ENCODE measurements at places on chromosomes 4 and X.

GRCh38 chrX:331825-332495 lies 13.4 kb upstream of the GTPBP6 start:
- no peak for DNase-seq

- DNase-seq = no peak
These were observed 39.5 kb downstream of the ENOPH1 start for GRCh38 chr4:82469791-82470345.

DNA sequence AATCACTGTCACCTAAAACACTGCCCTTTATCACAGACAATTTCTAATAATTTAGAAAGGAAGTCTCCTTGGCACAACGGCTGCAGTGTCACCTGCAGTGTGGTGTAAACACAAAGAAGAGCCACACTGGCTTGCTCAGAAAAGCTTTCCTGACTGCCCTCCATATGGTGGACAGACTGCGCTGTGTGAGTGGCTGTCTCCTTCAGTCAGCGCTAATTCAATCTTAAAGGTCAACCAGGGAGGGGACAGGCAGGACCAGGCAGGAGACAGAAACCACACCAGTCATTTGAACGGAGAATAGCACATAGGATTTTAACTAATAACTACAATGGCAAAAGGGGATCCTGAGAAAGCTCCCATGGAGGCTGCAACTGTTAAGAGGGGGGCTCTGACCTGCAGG lies 132.1 kb downstream of the NSUN7 start:
- DNase-seq = no peak

DNA sequence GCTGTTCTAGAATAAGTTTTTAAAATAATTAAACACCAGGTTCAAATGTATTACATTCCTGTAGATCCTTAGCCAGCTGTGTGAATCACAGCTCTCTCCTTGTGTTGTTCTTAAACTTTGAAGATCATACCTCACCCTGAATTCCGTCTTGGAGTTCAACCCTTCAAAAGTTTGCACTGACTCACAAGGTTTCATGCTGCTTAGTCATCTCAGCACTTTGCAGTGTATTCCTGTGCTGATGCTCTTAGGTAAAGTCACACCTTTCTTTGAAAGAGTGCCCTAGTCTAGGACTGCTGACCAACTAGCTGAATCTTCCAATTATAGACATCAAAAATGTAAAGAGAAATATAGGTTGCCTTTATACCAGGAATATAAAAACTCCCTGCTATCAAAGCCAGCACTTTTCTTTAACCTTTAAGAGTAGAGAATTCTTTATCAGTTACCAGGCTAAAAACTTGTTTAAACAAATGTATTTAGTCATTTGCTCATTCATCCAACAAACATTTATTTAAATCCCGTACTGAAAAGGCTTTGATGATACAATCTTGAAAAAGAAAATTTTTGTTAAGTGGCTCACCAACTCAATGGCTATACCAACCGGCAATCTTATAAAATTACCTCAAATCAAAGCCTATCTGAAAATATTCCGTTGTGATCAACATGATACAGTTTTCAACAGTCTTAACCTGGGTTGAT lies 169.7 kb downstream of the RAP1GDS1 start:
- no peak for DNase-seq

DNA sequence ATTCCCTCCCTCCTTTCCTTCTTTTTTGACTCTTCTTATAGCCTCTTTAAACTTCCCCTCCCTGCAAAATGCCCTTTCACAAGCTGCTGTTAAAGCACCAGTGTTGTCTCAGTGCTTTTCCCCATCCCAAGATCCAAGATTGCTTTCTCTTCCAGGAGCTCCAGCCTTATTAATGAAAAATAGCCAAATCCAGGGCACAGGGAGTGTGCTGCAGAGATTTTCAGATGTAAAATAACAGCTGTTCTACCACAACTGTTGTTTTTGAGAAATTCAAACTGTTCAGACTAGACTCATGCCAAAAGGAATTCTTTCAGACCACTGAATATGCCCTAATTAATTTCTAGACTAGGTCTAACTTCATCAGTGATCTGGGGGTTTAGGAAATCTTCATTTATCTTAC lies 47.0 kb upstream of the GPC3 start:
- no peak for DNase-seq

DNA sequence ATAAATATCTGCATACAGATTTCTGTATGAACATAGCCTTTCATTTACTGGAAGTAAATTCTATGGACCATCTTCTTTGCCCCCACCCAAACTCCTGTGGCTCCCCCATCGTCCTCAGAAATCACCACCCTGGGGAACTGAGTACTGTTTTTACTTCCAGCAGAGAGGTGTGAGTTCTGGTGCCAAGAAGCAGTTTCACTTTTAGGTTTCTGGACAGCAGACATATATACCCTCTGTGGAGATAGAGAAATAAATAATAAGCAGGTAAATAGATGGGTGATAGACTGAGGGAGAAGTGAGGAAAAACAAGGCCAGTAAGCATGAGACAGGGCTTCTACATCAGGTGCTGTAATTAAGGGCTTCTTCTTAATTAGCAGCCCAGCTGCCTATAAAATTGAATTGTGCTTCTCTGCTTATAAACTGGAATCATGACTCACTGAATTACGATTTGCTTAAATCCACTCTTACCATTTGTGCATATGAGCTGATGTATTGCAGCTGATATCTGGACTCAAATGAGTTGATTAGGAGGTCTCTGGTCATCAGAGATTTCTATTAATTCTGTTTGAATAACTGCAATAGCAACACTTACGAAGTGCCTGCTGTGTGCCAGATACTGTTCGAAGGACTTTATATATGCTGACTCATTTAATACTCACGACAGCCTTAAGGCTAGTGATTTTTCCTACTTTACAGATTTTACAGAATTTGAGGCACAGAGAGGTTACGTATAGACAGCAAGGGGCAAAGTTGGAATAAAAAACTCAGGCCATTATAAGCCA lies 60.8 kb upstream of the DHX15 start:
- DNase-seq = no peak

DNA sequence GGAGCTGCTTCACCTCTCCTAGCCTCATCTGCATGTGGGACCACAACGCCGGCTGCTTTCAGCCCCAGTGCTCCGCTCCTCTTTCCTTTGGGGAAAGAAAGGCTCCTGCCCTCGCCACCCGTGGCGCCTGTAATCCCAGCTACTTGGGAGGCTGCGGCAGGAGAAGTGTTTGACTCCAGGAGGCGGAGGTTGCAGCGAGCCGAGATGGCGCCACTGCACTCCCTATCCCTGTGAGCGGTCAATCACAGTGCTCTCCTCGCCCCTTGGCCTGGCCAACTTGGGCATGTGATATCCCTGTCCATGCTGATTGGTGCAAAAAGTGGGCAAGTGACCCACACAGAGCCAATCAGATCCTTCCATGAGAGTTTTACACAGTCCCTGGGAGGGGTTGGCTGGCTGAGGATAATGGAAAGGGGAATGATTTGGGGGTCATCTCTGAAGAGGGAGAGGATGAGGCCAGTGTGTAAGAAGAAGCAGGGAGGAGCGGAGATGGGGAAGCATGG lies 56.2 kb downstream of the WFS1 start:
- DNase-seq = no peak

GRCh38 chrX:134572816-134573682 lies 85.2 kb downstream of the PLAC1 start:
- no peak for DNase-seq

DNA sequence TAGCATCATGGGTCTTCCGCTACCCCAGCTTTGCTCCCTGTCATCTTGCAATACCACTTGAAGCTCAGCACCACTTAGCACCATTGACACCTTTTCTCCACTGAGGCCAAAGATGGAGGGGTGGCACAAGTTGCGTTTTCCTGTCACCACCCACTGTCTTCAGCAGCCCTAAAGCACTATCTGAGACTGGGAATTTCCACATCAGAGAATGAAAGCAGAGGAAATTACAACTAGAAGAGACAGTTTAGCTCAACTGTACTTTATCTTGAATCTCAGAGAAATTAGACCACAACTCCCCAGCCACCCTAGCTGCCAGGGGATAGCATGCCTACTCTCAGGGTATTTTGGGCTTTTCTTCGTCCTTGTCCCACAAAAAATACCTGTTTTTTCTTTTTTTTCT lies 111.0 kb downstream of the DDIT4L start:
- DNase-seq = no peak

- no peak for DNase-seq
These were observed 306.4 kb downstream of the PTTG2 start for GRCh38 chr4:38266616-38267015.

DNA sequence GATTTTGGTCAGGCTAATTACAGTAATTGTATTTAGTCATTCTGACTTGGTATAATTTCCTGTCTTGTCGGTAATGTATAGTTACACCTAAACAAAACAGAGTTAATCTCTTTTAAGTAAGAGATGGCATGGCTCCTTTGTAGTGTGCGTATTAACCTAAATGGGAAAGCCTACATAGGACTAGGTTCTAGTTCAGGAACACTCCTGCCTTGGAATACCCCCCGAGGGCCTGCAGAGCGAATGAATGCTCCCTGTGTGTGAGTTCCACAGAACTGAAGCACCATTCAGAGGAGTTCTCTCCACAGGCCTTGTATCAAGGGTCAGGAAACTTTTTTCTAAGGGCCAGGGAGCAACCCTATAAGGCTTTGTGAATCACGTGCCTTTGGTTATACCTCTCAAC lies 44.9 kb upstream of the STIM2 start:
- DNase-seq = no peak

GRCh38 chrX:74291577-74291963 lies 12.4 kb upstream of the ZCCHC13 start:
- no peak for DNase-seq

DNA sequence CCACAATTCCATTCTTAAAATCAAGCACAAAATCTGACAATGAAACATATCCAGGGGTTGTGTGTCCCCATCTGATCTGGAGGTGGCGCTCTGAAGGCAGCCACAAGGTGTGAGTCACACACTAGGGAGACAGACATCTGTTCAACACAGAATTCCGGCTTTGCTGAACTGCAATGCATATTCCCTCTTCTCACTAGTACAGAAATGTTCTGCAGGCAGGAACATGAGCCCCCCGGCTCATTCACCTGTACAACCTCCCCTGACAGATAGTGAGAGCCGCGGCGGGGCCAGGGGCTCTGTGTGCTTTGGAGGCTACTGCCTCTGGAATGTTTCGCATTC lies 41.9 kb downstream of the WDR1 start:
- DNase-seq = no peak

- DNase-seq = no peak
These were observed 37.6 kb downstream of the RBM47 start for GRCh38 chr4:40592034-40592433.

DNA sequence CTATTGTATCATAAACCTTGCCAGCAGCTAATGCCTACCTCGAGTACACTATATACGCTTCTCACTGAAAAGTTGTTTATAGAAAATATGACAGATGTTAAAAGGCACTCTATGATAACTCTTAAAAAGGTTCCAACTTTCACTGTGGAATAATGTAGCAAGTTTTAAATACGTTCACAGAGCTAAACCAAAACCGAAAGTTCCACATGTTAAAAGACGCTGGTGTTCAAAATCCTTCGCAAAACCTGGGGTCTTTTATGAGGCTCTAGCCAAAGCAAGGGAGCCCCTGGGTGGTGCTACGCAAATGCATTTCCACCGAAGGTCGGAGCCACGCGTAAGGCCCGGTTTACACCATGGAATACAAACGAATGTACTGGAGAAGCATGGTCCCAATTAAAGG lies 103.7 kb upstream of the TENM3 start:
- no peak for DNase-seq

DNA sequence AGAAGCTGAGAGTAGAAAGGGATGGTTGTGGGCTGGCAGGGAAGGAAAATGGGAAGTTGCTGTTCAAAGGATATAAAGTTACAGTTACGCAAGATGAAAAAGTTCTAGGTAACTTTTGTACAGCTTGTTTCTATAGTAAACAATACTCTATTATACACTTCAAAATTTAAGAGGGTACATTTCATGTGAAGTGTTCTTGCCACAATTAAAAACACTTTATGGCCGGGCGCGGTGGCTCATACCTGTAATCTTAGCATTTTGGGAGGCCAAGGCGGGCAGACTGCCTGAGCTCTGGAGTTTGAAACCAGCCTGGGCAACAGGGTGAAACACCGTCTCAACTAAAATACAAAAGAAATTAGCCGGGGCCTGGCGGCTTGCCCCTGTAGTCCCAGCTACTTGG lies 623.6 kb downstream of the STIM2 start:
- DNase-seq = no peak

- no peak for DNase-seq
These were observed 74.3 kb upstream of the PPP2R3B start for GRCh38 chrX:460823-461640.

GRCh38 chrX:54357414-54358377 lies at the start of gene WNK3:
Gene WNK3, minus strand, starts transcription at chrX:54358046.
- DNase-seq = peak; percentile 8

DNA sequence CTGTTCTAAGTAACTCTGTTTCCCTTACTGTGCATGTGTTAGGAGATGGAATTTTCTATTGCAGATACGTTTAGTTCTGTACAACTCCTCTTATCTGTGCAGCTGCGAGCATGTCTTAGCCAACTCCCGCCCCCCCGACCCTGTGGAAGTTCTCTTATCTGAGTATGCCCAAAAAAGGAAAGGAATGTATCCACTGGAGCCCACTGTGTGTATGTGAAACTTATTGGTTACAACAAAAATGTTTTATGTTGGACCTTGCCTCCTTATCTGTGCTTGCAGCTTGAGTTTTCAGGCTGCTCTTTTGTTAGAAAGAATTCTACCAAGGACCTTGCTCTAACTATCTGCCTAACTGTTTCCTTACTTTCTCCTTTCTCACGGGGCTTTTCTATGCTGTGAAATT lies 24.2 kb upstream of the DCAF8L2 start:
- DNase-seq = no peak

- no peak for DNase-seq
These were observed 7.8 kb downstream of the SERTM2 start for GRCh38 chrX:111519215-111519614.

DNA sequence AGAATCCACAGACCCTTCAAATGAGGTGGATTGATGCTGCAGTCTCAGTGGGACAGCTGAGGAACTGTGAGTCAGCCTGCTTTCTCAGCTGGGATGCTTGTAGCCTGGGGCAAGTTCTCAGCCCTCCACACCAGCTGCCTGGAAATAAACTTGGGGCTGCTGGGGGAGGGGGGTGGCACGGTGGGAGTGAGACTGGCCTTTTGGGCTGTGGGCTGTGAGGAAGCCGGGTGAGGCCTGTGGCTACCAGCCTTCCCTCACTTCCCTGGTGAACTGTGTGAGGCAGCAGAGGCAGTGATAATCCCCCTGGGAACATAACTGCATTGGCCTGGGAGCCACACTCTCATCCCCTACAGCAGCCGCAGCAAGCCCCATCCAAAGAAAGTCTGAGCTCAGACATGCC lies 114.5 kb upstream of the GUCY1A1 start:
- no peak for DNase-seq

- DNase-seq = no peak
These were observed 61.0 kb downstream of the HPRT1 start for GRCh38 chrX:134520860-134521390.

- no peak for DNase-seq
These were observed 304.7 kb downstream of the SH2D1A start for GRCh38 chrX:124651031-124651430.

GRCh38 chrX:72685810-72686456 lies 28.2 kb downstream of the PHKA1 start:
- DNase-seq = no peak

- no peak for DNase-seq
These were observed 4.1 kb upstream of the FAM200B start for GRCh38 chr4:15677507-15677988.

- DNase-seq = no peak
These were observed 30.7 kb downstream of the HS3ST1 start for GRCh38 chr4:11397819-11398610.

GRCh38 chr4:28443371-28443770 lies 1582.7 kb downstream of the STIM2 start:
- no peak for DNase-seq
